A172 (cell line): ENCODE measurements at places on chromosomes 12 and 14. TPM values are rescaled to one million over a fixed set of nuclear protein-coding genes. Genes with fewer than 3 reads are reported as not detected.

The NOVA1 gene
- total RNA-seq: not detected in 2 replicates

The TDP1 gene
- total RNA-seq: 45.9 and 50.6 TPM in 2 replicates

The CMTM5 gene
- not detected in 2 replicates for total RNA-seq

The GOLGA5 gene
- total RNA-seq: 24.7 and 28.1 TPM in 2 replicates

The PUS1 gene
- total RNA-seq: 13.6 and 17.5 TPM in 2 replicates

DNA sequence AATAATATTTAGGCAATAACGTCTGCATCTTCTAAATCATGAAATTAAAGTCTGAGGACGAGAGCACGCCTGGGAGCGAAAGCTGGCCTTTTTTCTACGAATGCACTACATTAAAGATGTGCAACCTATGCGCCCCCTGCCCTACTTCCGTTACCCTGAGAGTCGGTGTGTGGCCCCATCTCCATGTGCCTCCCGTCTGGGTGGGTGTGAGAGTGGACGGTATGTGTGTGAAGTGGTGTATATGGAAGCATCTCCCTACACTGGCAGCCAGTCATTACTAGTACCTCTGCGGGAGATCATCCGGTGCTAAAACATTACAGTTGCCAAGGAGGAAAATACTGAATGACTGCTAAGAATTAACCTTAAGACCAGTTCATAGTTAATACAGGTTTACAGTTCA, 19.3 kb downstream of the CKB start:
- DNase-seq: no peak

- no peak for DNase-seq
These were observed at the start of gene CEP170B for GRCh38 chr14:104865081-104865630. Gene CEP170B (plus strand): TSS chr14:104865268. CDS start chr14:104868451, 3,183 bp downstream.

DNA sequence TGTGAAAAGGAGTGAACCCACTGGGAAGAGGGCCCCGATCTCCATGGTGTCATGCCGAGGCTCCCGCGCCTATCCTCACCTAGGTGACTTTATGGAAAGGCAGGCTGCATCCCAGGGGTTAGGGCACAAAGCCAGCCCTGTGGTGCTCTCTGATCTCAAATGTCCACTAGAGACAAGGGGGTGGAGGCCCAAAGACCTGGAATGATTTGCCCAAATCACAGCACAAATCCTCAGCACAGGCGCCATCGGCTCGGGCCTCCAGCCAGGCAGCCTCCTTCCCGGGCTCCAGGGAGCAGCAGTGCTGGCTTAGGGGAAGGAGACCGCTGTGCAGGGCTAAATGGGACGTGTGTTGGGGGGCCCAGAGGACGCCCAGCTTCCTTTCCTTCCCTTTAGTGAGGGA, 17.6 kb downstream of the CHGA start:
- DNase-seq: no peak

DNA sequence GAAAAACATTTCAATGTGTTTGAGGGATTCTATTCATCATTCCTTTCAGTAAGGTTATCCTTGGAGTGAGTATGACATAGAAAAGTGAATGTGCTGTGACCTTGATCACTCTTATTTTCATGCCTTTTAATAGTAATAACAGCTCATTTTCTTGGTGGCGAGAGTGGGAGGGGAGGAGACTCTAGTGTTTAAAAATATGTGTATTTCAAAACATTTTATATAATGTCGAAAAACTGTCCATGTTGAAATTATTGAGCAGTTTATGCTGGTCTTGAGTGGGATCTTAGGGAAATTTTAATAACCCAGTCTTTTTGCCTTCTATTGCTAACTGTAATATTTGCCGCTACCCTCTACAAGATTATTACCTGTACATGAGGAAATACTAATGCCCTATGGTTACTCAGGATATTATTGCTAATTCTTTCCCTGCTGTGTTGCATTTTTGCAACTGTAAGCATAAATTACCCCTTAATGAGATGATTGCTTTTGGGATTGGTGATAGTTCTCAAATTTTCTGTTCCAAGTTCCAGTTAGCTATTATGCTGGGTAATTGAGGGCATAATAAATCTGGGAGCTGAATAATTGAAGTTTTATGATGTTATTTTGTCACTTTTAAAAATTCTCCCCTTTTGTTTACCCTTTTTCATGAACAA, 21.9 kb downstream of the ATF7IP start:
- DNase-seq: no peak

GRCh38 chr14:61451491-61451890, 130.1 kb downstream of the PRKCH start:
- DNase-seq: no peak
